ENCODE measurements at places on chromosomes 11 and 22. TPM values are rescaled to one million over a fixed set of nuclear protein-coding genes. Genes with fewer than 3 reads are reported as not detected.

Gene NPAS4
- total RNA-seq = not detected

Gene MS4A2
- not detected for total RNA-seq

Gene GP1BB
- total RNA-seq = 0.54 TPM

Gene DTX4
- total RNA-seq = 0.18 TPM

Gene GRAMD1B
- 2.4 TPM for total RNA-seq

Gene P2RX6
- total RNA-seq = under 0.01 TPM

Gene DEAF1
- 39.4 TPM for total RNA-seq

Gene MS4A4A
- not detected for total RNA-seq

Gene LDLRAD3
- total RNA-seq = 10.1 TPM

Gene STK33
- 0.19 TPM for total RNA-seq

Gene SHISA8
- not detected for total RNA-seq

Gene RAB38
- 2.7 TPM for total RNA-seq

Gene GGT5
- total RNA-seq = 6.7 TPM

Gene GTSE1
- total RNA-seq = 3.6 TPM

Gene OR8D1
- not detected for total RNA-seq

Gene WNT7B
- total RNA-seq = not detected

Gene HTR3B
- not detected for total RNA-seq

Gene KCNJ5
- 0.09 TPM for total RNA-seq

Data from endothelial cell of coronary artery (primary cell).